ENCODE measurements at places on chromosomes 13 and 19.

GRCh38 chr13:27360562-27360961 is 63.9 kb upstream of the GTF3A start:
- DNase-seq, result no peak

- DNase-seq, result no peak
Observed at GRCh38 chr13:33730147-33730546, 87.8 kb upstream of the RFC3 start.

DNA sequence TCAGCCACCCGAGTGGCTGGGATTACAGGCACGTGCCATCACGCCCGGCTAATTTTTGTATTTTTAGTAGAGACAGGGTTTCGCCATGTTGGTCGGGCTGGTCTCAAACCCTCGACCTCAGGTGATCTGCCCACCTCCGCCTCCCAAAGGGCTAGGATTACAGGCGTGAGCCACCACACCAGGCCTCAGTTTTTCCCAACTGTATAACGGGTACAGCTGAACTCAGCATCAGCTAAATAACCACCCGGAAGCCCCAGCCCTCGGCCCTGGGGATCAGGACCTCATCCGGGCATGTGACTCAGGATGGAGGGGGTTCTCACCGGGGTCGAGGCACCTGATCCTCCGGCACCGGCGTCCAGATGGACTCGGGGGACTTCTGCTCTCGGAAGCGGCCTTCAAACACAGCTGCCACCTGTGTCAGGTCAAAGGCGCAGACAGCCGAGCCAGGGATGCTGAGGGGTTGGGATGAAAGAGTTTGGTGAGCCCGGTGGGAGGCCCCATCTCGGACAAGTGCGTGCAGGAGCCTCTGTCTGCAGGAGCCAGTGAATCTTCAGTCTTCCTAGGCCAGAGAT is 8.9 kb downstream of the SEMA6B start:
- DNase-seq, result no peak

- DNase-seq, result no peak
Observed at GRCh38 chr13:83819611-83820010, 62.7 kb downstream of the SLITRK1 start.

DNA sequence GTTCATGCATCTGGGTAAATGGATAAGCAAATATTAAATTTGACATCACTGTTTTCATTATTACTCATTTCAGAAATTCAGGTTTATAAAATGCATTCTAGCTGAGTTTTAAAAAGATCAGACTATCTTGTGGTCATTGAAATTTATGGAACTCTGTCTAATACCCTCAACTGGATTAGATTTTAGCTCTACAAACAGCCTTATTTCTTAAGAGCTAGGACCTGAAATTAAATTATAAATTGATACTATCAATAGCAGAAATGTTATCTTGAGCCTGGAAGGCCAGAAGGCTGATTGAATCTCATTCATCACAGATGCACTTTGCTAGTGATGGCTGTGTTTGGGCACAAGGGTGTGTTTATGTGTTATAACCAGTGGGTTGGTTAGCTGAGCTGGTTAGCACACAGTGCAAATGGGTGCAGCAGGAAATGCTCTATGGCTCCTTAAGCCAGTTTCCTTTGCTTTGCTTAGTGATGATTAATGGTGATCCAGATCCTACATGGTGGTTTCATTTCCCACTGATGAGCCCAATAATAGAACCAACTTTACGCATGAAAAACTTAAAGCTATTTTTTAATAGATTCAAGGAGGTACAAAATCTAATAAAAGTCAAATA is 310.8 kb upstream of the KLF12 start:
- no peak for DNase-seq

DNA sequence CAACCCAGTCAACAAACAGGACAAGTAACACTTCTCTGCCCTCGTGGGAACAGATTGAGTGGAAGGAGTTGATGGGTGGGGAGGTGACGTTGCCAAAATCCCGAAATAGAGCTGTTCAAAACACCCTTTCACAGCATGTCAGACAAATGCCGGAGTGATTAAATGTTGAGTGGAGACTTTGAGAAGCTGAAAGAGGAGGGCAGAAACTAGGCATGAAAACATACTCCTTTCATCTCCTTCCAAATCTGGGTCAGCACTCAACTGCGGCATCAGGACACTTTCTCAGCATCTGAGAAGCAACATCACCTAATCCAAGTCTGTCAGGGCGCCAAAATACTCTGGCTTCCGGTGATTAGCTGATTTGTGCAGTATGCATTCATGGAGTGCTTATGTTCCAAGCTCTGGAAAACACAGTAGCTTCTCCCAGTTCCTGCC is 51.5 kb upstream of the MRI1 start:
- no peak for DNase-seq

GRCh38 chr13:97121894-97122293 is 100.2 kb upstream of the MBNL2 start:
- no peak for DNase-seq

- DNase-seq, result peak; percentile 19
Observed at GRCh38 chr13:32045982-32046785, 14.6 kb downstream of the FRY start.

DNA sequence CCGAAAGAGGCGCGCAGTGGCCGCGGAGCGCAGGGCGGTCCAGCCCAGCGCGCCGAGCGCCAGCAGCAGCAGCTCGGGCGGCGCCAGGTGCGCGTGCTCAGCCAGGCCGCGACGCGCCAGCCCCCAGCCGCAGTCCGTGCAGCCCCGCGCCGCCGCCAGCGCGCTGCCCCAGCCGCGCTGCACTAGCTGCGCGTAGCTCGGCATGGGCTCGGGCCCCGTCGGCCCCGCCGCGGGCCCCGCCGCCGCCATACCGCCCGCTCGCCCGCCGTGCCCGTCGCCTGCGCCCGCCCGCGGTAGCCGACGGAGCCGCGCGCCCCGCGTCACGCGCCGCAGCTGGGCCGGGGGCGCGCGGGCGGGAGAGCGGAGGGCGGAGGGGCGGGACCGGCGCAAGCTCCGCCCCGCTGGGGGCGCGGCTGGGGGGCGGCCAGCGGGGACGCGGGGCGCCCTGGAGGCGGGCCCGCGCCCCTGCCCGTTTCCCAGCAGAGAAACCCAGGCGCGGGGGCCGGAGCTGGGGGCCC is at the start of gene CERS1:
TSS of gene CERS1 (minus strand) at position 335 of the 518 bp plus-strand sequence. CDS start at position 249, 86 bp downstream.
- DNase-seq, result peak; percentile 45

Measured in NCI-H1105 treated with DMSO at 0.1 percent for 48 hours (cell line).